ENCODE measurements at places on chromosomes 2 and 18.

DNA sequence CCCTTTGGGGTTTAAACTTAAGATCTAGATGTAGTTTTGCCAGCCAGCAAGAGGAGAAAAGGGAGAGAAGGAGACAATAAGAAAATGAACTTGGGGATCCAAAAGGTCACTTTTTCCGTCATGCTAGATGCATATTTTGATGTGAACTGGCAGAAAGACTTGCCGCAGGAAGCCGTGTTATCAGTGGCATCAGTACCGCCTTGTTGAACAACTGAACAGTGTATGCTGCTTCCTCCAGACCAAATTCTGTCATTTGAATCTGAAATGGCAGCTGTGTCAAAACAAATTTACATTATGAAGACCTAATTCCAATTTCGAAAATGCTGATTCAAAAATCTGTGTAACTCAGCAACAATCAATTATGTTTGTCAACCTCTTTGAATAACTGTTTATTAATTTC lies 42.1 kb downstream of the TMEM200C start:
- DNase-seq: no peak

DNA sequence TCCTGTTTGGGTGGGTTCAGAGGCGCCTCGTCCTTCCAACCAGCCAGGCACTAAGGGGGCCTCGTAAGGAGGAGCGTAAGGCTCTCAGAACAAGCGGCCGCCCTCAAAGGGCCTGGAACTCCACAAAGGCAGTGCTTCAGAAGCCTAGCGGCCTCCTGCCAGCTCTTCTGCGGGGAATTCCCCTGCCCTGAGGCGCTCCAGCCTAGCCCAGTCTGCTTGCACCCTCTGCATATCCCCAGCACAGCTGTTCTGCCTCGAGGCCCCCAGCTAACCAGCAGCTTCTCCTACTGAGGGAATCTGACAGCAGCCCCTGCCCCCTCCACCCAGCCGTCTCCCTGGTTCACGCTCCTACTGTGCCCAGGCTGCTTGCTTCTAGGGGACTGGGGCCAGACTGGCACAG lies 265.9 kb downstream of the TFCP2L1 start:
- no peak for DNase-seq

DNA sequence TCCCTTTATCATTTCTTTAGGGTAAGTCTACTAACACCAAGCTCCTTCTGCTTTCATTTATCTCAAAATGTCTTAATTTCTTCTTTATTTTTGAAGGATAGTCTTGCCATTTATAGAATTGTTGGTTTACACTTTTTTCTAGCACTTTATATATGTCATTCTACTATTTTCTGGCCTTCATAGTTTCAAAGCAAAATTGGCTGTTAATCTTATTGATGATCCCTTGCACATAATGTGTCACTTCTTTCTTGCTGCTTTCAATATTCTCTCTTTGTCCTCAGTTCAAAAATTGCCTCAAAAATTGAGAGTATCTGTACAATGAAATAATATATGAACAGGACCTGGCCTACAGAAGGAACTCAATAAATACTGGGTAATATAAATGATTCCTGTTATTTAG lies 7.9 kb upstream of the TANK start:
- DNase-seq: no peak

GRCh38 chr18:54805571-54806334 lies 22.5 kb upstream of the RAB27B start:
- DNase-seq: no peak

DNA sequence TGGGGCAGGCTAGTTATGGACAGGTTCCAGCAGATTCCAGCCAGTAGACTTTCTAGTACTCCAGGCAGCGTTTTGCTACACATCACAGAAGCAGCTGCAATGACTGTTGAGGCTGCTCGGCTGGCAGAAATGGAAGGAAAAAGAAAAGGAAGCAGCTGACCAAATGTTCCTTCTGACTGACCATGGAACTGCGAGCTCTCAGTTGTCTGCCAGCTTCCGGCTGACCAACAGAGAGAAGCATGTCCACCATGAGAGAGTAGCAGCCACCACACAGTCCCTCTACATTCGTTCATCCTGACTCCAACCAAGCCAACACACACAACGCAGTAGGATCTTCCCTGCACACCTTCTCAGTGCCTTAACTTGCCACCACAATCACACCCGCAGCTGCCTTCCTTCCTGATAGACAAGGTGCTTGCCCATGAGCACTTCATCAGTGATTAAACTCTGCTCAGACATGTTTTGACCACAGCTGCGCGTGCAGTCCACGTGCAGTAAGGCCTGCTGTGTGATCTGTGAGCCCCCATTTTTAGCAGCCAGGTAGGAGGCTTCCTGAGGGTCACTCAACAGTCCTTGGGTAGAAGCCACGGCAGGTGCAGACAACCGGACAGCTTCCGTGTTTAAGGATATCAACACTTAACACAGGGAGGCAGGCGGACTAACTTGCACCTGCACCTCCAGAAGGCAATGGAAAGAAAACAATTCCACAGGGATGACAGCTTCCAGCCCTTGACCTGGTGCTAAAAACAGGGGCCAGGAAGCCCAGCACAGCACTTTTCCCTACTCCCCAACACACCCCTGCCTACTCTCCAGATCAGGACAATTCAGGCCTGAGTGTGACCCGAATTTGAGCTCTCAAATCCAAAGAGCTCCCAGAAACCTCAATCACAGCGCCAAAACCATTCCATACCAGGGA lies 996 bp downstream of the TGFBRAP1 start:
- no peak for DNase-seq

GRCh38 chr18:62784338-62784965 lies 69.1 kb downstream of the PHLPP1 start:
- no peak for DNase-seq

- DNase-seq: no peak
These were observed 1.0 kb downstream of the SPHKAP start for GRCh38 chr2:228180181-228181097.

- no peak for DNase-seq
These were observed 122.5 kb downstream of the PLA2R1 start for GRCh38 chr2:159939946-159940345.

DNA sequence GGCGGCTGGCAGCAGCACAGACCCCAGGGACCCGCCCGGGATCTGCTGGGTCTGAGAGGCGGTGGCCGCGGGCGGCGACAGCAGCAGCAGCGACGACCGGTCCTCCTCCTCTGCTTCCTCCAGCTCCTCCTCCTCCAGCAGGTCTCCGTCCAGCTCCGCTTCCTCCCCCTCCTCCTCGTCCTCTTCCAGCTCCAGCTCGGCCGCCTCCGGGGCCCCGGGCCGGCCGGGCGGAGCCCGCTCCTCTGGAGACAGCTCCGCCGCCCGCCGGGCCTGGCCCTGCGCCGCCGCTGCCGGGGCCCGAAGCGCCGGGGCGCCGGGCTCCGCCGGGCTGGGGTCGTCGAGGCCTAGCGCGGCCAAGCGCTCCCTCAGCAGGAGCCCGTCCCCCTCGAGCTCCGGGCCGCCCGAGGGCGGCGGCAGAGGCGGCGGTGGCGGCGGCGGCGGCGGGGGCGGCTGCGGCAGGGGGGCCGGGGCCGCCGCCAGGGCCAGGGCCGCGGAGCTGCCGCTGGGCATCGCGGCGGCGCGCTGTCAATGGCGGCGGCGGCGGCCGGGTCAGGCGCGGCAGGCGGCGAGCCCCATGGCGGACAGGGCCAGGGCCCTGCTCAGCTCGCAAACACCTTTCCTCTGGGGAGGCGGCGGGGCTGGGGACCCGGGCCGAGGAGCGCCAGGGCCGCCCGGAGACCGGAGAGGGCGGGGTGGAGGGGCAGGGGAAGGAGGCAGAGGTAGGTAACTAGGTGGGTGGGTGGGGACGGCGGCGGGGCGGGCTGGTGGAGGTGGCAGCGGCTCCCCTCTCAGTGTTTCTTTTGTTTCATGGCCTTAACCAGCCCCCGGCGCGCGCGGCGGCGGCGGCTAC lies 445 bp downstream of the MEX3C start:
- no peak for DNase-seq

DNA sequence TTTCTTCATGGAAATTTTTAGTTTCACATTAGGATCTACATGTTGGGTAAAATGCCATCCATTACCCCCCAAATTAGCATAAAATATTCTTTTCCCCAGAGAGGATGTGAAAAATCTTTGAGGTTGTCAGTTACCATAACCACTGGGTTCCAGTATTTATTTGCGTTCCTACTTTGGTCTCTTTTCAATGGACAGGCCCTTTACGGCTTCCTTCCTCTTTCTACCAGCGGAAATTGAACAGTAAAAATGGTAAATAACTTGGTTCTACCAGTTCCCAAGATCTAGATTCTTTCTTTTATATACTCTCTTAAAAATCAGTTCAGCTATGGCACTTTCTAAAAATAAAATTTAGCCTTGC lies 169.2 kb upstream of the APCDD1 start:
- DNase-seq: no peak

GRCh38 chr2:29215739-29216608 lies 100.8 kb downstream of the CLIP4 start:
- no peak for DNase-seq

- no peak for DNase-seq
These were observed 40.8 kb downstream of the CERS6 start for GRCh38 chr2:168496906-168497305.

DNA sequence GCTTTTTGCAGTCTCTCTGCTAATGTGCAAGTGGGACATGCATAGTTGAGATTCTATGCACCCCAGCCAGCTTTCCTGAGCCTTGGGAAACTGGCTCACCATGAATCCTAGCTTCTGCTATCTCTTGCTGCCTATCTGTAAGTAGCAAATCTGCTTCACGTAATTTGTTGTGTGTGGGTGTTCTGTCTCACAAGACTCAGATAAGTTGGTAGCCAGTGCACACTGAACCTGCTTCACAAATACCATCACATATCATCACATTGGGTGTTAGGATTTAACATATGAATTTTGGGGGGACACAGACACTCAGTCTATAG lies 13.9 kb upstream of the VRK2 start:
- no peak for DNase-seq

- no peak for DNase-seq
These were observed 154.7 kb downstream of the SOX11 start for GRCh38 chr2:5846881-5847280.

GRCh38 chr2:239732666-239733010 lies 292.5 kb downstream of the NDUFA10 start:
- DNase-seq: no peak

DNA sequence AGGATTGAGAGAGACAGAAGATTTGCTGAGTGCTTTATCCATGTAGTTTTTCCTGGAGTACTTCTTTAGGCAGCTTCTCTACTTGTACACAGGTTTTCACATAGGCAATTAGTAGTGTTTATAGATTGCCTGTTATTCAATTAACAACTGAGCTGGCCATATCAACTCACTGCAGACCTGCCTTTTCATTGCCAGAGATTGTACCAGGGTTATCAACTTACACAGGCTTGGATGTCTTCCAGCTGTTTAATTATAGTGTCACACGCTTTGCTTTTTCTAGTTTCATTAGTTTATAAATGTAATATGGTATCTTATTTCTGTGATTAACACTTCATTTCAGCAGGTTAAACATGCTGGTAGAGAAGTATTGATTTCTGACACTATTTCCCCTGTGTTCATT lies 125.9 kb downstream of the GPD2 start:
- no peak for DNase-seq

Data from activated CD8-positive, alpha-beta memory T cell treated with anti-CD3 and anti-CD28 coated beads, Interleukin-2, amount 50 U/mL, for 4 hours (primary cell).